ENCODE measurements at places on chromosomes 6 and 20.

- no peak for DNase-seq
Observed at GRCh38 chr20:44648579-44648978, 2.9 kb downstream of the ADA start.

DNA sequence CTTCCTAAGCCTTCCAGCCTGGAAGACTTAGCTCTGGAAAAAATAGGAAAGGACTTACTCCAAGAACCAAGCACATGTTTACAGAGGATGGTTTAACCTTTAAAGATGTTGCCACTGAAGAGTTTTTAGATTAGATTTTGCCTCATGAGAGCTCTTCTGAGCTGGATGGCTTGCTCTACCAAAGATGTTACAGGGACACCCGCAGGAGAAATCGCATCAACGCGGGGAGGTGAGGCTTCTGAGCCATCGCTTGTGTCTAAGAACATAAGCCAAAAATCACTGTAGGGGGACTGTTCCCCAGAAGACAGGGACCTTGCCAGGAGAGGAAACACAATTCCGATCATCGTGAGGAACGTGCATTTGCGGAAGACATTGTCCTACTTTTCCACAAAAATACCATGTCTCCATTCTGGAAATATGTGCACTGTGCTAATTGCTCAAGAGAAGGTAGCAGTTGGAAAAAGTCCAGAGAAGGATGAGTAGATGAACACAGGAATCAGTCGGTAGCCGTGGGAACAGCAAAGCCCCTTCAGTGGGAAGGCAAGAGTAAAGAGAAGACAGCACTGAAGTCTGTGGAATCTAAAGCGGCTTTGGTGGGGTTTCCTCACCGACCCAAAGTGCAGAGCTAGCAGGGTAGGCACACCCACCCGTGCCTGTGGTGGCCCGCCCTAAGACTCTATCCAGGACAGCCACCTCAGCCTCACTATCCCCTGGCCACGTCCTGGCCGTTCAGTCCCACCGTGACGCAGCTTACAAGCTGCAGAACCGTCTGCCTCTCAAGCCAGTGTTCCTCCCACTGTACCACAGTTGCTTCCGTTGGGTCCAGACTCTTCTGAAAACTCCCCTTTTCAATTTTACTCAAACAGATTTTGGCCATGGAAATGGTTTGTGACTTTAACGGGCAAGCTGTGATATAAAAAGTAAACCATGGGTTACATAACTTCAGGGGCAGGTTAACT is 334.8 kb downstream of the NRN1 start:
- DNase-seq: no peak

- no peak for DNase-seq
Observed at GRCh38 chr6:125947615-125948014, 9.0 kb upstream of the HINT3 start.

GRCh38 chr20:57980506-57980905 is 247.9 kb downstream of the ANKRD60 start:
- no peak for DNase-seq

GRCh38 chr6:133880006-133880405 is 8.9 kb upstream of the TCF21 start:
- no peak for DNase-seq

Measured in neural crest cell (in vitro differentiated cells).